Hepatic stellate cell (primary cell): ENCODE measurements at places on chromosomes 12 and 14.

GRCh38 chr14:91419044-91419397 is 1.4 kb upstream of the CCDC88C start:
- DNase-seq: peak; percentile 0

DNA sequence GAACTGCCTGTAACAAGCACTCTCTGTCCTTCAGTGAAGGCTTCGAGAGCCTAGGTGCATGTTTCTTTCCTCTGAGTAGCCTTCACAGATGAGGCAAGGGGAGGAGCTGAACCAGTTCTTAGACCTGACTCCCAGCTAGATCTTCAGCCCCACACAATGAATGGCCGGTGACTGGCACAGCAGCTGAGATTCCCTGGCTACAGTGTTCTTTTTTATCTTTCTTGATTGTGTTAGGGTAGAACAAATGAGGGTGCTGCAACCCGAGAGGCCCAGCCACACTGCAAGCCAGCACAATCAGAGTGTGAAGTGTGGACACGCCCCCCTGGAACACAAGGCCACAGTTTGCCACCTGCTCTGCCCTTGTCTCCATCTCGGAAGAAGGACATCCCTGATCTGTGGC is 19.1 kb upstream of the COL2A1 start:
- no peak for DNase-seq

DNA sequence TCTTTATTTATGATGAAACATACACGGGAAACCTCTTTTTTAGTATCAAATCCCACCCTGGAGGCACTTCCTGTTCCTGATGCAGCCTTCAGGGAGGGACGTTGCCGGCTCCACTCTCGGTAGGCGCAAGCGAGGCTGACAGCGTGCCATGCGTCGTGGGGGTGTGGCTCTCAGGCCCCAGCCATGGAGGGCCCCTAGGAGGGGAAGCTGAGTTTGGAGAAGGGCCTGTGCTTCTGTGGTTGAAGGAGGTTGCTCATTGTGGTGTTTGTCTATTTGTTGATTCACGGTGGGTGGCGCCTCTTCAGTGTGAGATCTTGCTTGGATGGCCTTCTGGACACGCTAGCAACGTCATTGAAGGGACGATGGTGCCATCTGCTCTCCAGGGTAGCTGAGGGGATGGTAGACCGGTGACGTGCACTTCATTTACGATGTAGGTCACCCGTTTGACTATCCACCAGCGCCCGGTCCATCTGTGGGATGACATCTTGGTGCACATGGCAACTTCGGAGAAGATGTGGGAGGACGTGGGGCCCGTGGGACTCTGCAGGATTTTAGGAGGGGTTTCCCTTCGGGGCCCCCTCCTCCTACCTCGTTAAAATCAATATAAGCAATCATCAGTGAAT is 126.3 kb upstream of the RTL1 start:
- no peak for DNase-seq

- no peak for DNase-seq
These were observed 25.0 kb downstream of the SH2B3 start for GRCh38 chr12:111430433-111431353.

GRCh38 chr14:95442016-95442632 is 74.3 kb downstream of the SYNE3 start:
- no peak for DNase-seq

GRCh38 chr12:9870286-9870866 is 1.2 kb upstream of the CLEC2B start:
- DNase-seq: peak; percentile 4

GRCh38 chr14:73239393-73240241 is 2.3 kb downstream of the PAPLN start:
- DNase-seq: peak; percentile 55

GRCh38 chr12:93381161-93381975 is 3.6 kb downstream of the NUDT4 start:
- no peak for DNase-seq

- no peak for DNase-seq
These were observed 10.5 kb downstream of the MTRFR start for GRCh38 chr12:123243671-123244262.

GRCh38 chr12:130783110-130783715 is 55.8 kb downstream of the STX2 start:
- DNase-seq: no peak

GRCh38 chr12:80979816-80980215 is 42.1 kb upstream of the LIN7A start:
- DNase-seq: no peak

- DNase-seq: no peak
These were observed 3.2 kb upstream of the VSIG10 start for GRCh38 chr12:118107011-118107410.

DNA sequence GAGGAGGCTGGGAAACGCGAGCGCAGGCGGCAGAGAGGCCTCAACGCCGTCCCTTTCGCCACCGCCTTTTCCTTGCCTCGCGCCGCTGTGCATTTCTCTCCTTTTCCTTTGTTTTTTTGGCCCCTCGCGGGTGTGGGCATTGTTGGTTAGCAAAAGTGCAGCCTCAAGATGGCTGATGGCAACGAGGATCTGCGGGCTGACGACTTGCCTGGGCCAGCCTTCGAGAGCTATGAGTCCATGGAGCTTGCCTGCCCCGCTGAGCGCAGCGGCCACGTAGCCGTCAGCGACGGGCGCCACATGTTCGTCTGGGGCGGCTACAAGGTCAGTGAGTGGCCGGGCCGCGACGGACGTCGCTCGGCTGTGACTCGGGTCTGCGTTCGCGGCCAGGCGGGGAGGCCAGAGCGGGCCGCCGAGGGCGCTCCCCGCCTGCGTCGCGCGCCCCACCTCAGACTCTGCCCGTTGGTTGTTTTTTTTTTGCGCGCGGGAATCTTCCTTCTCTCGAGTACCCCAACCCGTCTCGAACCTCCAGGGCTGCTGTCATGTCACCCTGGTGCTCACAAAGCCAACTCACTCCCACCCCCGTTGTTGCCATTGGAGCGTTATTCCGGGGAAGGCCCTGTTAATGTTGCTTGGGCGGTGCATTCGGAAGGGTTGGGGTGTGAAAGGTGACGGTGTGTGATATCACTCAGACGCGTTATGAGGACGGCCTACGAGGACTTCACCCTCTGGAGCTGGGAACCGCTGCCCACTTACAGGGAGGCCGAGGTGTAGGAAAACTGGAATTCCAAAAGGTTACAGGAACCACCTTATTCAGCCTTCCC is 558 bp downstream of the KLHDC2 start:
- DNase-seq: peak; percentile 34

DNA sequence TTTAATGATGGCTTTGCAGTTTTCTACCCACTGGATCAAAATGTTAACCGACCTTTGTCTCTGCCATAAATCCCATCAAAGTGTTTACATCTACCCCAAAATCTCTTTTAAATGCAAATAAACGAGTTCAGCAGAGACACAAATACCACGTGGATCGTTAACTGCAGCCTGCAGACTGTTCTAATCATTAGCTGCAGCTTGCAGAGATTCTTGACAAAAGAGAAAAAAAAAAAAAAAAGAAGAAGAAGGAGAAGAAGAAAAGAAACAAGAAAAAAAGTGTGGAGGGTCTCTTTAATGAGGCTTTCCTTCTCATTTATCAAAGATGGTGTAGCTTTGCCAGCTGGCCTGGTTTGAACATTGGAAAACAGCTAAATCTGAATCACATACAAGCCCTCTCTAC is 275.7 kb downstream of the NEDD1 start:
- no peak for DNase-seq

- DNase-seq: peak; percentile 29
These were observed 31.7 kb downstream of the ATP2A2 start for GRCh38 chr12:110312581-110313360.

DNA sequence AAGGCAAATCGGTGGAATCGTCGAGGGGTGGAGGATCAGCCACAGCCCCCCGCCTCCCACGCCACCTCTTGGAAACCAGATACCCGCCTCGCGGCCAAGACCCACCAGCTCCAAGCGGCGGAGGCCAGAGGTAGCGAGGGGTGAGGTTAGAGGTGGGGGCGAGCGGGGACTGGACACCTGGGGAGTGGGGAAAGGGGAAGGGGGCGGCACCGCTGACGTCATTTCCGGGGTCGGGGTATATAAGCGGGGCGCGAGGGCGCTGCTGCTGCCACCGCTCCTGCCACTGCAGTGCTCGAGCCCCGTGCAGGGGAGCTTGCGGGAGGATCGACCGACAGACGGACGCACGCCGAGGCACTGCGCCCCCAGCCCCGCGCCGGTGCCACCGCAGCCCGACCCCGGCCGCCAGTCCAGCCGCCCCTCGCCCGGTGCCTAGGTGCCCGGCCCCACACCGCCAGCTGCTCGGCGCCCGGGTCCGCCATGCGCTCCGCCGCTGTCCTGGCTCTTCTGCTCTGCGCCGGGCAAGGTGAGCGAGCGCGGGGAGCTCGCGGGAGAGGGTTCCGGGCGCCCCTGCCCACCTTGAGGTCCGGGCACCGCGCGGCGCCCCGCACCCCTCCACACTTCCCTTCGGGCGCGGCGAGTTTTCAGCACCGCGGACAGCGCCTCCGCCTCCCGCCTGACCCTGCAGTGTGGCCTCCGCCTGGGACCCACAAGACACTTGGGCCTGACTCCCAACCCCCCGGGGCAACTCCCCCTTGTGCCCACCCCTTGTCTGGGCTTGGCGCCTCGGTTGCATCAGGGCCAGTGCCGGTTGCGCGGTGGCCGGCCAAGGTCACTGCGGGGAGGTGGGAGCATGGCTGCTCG is at the start of gene CHGA:
Gene CHGA (plus strand): TSS at position 268 of the 861 bp plus-strand sequence. CDS start 210 bp downstream, at position 478.
- DNase-seq: peak; percentile 60

- no peak for DNase-seq
These were observed 2.6 kb downstream of the GPR68 start for GRCh38 chr14:91241863-91242262.

GRCh38 chr14:22291406-22291805 is 297.6 kb downstream of the DAD1 start:
- DNase-seq: no peak

DNA sequence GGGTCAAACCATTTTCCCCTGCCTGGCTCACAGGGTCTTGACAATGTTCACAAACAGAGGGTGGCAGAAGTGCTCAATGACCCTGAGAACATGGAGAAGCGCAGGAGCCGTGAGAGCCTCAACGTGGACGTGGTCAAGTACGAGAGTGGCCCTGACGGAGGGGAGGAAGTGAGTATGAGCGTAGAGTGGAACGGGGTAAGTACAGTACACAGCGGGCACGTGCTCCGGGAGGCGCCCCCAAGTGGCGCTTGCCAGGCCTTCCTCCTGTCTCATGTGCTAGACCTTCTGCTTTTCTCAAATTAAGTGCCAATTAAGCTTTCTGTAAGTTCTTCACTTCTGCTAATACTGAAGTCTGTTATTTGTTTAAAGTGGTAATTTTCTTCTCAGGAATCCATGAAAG is 35.9 kb downstream of the XRCC3 start:
- no peak for DNase-seq

- DNase-seq: no peak
These were observed 176.0 kb downstream of the TMEM121 start for GRCh38 chr14:105702275-105702817.

DNA sequence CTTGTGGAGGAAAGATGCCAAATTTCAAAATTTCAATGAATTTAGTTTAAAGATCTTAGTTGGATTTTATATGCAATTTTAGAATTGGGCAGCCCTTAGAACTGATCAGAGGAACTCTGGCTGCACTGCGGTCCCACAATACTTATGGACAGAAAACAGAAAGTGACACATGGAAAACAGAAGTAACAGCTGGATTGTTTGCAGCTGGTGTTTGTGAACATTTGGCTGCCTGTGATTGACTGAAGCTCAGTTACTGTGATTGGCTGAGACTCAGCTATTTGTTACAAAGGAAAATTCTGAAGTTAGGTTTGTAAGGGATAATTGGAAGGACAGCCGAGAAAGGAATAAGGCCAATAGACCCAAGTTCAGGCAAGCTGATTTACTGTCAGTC is 10.0 kb upstream of the KRT86 start:
- no peak for DNase-seq

DNA sequence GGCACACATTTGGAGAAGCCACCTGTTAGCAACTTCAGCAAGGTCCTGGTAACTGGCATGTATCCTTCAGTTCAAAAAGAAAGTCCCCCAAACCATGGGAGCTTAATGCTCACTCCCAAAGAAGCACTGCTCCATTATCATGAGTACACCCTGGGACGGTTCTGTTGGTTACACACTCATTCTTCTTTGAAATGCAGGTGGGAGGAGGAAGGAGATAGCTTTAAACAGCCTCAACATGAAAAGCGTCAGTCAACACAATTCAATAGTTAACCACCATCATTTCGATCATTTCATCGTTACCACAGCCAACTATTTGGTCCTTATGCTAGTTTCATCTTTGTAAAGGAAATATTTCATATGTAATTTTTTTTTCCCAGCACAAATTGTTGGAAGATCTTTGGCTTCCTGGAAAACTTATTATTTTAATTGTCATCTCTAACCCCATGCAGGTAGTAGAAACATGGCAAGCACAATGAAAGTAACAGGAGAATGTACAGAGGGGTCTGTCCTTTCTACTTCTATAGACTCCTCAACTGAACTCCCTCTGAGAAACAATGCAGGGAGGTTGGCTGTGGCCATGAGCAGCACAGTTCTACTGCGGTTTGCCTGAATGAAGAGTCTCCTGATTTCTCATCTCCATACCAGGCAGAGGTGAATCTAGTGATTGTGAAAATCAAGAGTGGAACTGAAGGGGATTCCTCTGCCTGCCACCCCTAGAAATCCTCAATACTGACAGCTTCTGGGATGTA is 196.4 kb upstream of the FOXN3 start:
- no peak for DNase-seq

GRCh38 chr14:70018230-70018629 is 139.0 kb downstream of the SMOC1 start:
- no peak for DNase-seq

- DNase-seq: no peak
These were observed 99.9 kb upstream of the RFLNA start for GRCh38 chr12:124194893-124195566.

DNA sequence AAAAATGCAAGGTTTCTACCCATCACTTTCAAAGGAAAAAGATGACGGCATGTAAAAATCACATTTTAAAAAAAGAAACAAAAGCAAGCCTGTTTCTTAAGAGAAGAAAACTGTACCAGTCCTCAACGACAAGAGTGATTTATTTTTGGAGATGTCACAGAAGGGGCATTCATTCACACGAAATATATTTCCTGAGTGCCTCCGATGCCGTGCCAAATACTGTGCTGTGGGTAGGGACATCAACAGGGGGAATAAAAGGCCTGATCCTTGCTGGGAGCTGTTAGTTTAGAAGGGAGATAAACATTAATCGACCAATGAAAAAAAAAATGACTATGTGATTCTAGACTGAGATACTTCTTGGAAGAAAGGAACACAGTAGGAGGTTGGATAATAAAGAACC is 297.5 kb upstream of the SOX5 start:
- DNase-seq: no peak

GRCh38 chr14:76314521-76315034 is 61.4 kb upstream of the ESRRB start:
- DNase-seq: no peak

GRCh38 chr14:91249841-91250616 is 5.5 kb upstream of the GPR68 start:
- no peak for DNase-seq

- DNase-seq: no peak
These were observed 32.2 kb downstream of the BRAP start for GRCh38 chr12:111653596-111653995.

GRCh38 chr14:92384461-92385133 is 61.6 kb downstream of the SLC24A4 start:
- DNase-seq: no peak

GRCh38 chr14:43407706-43408105 is 1099.4 kb downstream of the FSCB start:
- DNase-seq: no peak
